ENCODE measurements at places on chromosomes 7 and 10.

GRCh38 chr10:80433134-80433533, 21.0 kb upstream of the TSPAN14 start:
- DNase-seq: no peak

DNA sequence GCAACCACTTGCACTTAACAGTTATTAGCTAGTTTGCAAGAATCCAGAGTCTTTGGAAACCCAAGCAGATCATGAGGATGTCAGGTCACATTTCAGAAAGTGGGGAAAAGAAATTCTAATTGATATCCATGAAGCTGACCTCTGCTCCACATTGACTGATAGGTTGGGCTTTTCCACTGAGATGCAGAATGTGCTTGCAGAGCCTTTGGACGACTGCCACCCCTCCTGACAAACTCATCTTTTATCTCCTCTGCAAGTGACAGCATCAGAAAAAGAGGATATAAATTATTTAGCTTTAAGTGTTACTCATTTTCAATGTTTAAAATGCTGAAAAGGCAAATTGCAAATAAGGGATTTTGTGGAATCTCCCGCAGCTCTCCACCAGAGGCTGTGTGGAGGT, 75.3 kb downstream of the C10orf90 start:
- DNase-seq: no peak

- DNase-seq: no peak
These were observed 432.0 kb downstream of the PCDH15 start for GRCh38 chr10:54368984-54369383.

GRCh38 chr7:21141476-21141875, 286.4 kb upstream of the SP4 start:
- DNase-seq: no peak

- DNase-seq: no peak
These were observed 41.5 kb downstream of the PSPH start for GRCh38 chr7:56009695-56010094.

GRCh38 chr10:116121640-116122525, 151.1 kb downstream of the GFRA1 start:
- DNase-seq: no peak

GRCh38 chr10:7545261-7545660, 121.5 kb downstream of the ITIH5 start:
- no peak for DNase-seq

- DNase-seq: no peak
These were observed 40.3 kb downstream of the COL13A1 start for GRCh38 chr10:69842020-69842419.

- DNase-seq: no peak
These were observed 262.0 kb downstream of the STK31 start for GRCh38 chr7:23972057-23972456.

DNA sequence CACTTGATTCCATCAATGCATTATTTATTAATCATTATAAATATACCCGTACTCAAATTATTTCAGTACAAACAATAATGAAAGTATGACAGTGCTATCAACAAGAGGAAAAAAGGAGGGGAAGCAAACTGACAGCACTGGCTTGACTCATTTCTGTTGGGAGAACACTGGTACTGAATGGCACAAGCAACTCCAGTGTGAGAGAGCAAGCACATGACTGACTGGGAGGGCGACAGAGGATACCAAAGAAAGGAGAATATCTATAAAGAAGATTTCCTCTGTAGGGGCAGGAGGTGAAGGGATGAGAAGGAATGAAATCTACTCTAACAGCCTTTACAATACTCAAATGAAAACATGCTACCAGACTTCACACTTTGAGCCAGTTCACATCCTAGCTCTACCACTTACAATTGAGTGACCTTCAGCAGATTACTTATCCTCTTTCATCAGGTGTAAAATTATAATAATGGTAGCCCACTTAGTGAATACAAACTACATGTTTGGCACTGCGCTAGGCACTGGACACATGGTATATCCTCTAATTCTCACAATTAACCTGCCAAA, 1.5 kb downstream of the USP54 start:
- no peak for DNase-seq

GRCh38 chr7:42876182-42877068, 35.4 kb downstream of the C7orf25 start:
- DNase-seq: peak; percentile 78

DNA sequence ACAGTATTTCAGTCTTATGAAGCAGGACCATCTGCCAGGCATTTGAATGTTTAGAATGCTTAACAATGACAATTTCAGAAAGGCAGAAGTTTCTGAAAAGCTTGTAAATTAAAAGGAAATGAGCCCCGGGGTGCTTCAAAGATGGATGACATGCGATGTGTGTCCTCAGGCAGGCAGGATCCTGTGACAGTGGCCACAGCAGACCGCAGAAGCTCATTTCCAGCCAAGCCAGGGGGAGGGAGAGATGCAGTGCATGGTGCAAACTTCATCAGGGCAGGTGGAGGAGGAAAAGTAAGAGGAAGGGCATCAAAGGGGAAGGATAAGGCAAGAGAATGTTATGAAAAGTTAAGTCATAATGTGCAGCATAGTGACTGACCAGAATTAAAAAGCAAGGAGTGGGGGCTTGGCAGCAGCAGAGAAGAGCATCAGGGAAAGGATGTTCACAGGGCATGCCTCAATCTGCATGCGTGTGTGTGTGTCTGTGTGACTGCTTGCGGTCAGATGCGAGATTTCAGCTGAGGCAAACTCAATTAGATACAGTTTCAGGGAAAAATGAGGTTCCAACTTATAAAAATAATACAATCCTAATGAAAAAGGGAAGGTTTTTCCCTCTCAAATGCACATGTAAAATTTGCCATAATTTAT, 173.7 kb downstream of the COBL start:
- DNase-seq: no peak

- no peak for DNase-seq
These were observed 8.8 kb upstream of the OR6V1 start for GRCh38 chr7:143043391-143043790.

- DNase-seq: no peak
These were observed 43.2 kb downstream of the SH2D4B start for GRCh38 chr10:80580638-80581468.

GRCh38 chr7:148222721-148223120, 367.8 kb upstream of the C7orf33 start:
- no peak for DNase-seq

DNA sequence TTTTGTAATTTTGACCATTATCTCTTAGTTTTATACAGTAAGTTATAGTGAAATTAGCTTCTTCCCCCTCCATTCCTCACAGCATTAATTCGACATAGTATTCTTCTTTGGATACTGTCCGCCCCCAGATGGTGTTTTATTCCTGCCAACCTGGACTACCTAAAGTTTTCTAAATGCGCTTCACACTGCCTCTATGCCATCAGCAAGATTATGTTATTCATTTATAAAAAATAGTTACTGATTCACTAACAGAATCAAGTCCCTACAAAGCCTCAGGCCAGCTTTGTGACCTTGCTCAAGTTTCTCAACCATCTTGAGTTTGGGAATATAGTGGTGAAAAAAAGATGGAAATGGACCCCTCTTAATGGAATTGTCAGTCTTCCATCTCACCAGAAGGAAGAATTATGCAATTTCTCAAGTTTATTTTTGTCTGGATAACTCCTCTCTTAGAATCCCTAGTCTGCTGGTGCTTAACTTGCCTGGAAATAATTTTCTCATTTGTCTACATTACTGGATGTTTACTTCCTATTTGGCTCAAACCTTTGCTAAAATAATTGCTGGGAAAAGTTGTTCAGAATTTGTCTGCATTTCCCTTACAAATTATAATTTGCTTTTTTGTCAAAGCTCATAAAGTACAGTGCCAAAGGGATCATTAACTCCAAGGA, 16.7 kb upstream of the FGL2 start:
- DNase-seq: no peak

GRCh38 chr10:51596695-51597094, 102.7 kb downstream of the CSTF2T start:
- no peak for DNase-seq

DNA sequence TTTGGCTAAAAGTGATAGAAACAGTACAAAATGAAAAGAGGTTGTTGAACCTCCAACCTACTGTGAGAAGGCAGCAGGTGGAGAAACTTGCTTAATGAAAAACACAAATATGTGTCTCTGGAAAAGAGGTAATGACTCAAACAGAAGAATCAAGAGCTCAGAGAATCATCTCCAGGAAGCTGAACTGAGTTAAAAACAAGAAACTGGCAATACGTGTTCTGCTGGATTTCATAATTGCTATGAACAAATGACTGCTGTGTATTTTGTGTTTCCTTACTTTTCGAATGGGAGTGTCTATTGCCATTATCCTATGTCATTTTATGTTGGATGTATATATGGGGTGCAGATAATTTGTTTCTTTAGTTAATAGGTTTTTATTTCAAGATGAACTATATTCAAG, 401.1 kb downstream of the DGKB start:
- DNase-seq: no peak

DNA sequence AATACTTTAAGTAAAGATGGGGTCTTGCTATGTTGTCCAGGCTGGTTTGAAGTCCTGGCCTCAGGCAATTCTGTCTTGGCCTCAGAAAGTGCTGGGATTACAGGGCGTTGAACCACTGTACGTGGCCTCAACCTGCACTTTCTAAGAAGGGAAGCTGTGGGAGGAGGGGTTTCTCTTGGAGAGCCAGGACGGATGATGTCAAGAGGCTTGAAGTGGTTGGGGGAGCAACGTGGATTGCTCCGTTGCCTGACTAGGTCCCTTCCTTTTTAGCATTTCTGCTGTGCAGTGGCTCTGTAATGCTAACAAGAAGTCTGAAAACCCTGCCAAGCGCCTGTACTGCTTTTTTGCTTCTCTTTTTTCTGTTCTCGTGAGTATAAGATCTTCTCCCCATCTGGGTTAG, 7.2 kb downstream of the BUD23 start:
- DNase-seq: no peak

- peak; percentile 51 for DNase-seq
These were observed 365 bp downstream of the YME1L1 start for GRCh38 chr10:27153845-27154193.

GRCh38 chr7:84904561-84904960, 282.3 kb downstream of the SEMA3D start:
- DNase-seq: no peak

DNA sequence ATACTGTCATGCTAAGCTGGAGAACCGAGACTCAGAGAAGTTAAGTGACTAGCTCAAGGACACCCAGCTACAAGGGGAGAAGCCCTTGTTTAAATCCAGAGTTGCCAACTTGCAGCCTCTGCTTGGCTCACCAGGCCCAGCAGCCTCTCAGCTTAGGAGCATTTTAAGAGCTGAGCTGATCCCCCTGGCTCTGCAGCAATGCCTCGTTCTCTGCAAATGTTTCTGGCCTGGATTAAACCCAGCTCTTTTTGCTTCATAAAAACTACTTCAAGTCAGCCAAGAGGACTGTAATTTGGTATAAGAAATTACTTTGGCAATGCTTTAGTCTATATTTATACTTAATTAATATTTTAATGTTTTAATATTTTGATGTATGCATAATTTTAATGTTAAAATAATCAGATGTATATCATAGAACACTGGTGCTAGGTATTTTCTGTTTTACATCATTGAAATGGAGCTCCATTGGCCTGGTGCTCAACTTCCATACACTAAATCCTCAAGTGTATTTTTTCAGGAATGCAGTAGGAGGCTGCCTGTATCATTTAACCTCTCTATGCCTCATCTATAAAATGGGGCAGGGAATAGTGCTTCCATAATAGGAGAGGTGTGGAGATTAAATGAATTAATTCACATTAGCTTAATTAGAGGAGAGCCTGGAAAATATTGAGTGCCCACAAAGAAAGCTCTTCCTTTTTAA, 184.2 kb downstream of the EMX2 start:
- DNase-seq: no peak

DNA sequence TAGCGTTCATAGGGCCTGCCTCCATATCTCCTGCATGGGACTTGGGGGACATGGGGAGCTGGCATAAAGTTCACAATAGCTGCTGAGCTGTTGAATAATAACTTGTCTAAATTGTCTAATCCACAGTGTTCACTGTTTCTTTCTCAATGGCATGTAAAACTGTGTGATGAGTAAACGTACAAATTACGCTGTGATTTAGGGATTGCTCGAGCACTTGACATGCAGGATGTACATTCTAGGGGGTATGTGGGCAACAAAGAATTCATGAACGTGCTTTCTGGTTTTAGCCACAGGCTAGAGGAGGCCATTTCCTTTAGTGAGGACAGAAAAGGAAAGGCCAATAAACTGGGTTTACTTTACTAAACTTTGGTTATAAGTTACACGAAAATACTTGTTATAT, 534.2 kb upstream of the ZWINT start:
- DNase-seq: no peak

GRCh38 chr10:132076578-132077081, 10.9 kb downstream of the JAKMIP3 start:
- DNase-seq: no peak

GRCh38 chr7:109950256-109950655, 1140.7 kb upstream of the LRRN3 start:
- DNase-seq: no peak

DNA sequence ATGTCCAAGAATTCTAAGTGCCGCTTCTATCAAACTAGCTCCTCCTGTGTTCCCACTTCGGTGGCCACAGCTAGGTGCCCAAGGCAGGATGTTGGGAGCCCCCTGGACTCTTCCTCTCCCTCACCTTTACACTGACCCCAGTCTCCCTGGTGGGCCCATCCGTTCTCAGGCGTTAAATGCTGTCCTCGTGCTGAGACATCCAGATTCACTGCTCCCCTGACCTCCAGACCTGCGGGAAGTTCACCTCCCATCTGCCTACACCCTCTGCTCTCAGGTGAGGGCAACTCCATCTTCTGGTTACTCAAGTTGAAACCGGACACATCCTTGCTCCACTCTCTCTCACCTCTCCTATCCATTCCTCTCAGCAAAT, 114.3 kb downstream of the ARHGAP22 start:
- DNase-seq: peak; percentile 11

GRCh38 chr7:128008141-128008540, 23.1 kb downstream of the LRRC4 start:
- DNase-seq: no peak

- no peak for DNase-seq
These were observed 78.7 kb downstream of the NKX6-2 start for GRCh38 chr10:132707121-132707775.

DNA sequence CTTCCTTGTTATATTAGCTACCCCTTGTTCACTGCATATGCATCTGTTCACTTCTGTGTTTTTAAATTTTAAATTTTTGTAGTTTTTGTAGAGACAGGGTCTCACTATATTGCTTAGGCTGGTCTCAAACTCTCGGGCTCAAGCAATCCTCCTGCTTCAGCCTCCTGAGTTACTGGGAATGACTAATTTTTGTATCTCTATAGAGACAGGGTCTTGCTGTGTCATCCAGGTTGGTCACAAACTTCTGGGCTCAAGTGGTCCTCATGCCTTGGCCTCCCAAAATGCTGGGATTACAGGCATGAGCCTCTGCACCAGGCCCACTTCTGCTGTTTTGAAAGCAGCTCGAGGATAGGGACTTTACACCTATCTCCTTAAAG, 64.6 kb downstream of the PRTFDC1 start:
- no peak for DNase-seq

- no peak for DNase-seq
These were observed 304.7 kb upstream of the GRM3 start for GRCh38 chr7:86339051-86339450.

Measured in stimulated activated CD8-positive, alpha-beta memory T cell treated with anti-CD3 and anti-CD28 coated beads, Interleukin-4, amount 100 ng/mL, for 48 hours (primary cell).